Inflammatory macrophage (primary cell): ENCODE measurements at places on chromosomes 5 and 9.
A peak's percentile ranks its signal among the peaks of the same experiment; 100 is the strongest.

- DNase-seq: no peak
Measured at GRCh38 chr9:137458194-137459151, 661 bp downstream of the NSMF start.

DNA sequence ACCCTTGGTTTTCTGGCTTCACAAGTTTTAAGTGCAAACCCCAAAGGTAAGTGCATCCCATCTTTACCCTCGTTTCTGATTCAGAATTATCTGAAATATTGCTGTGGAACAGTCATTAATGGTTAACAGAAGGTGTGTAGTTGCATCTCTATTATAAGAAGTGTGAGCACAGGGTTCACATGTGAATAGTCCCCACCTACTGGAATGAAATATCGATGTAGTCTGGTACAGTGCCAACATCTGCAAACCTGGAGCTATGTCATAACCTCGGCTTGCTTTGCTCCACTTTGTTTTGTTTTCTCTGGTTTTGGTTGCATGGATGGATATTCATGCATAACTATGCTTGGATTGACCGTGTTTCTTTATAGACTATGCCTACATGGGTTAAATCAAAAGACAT is 12.6 kb downstream of the HTR4 start:
- DNase-seq: no peak

- DNase-seq: no peak
Measured at GRCh38 chr9:134945509-134946275, 28.0 kb upstream of the FCN1 start.

GRCh38 chr5:2441495-2442180 is 309.8 kb downstream of the IRX2 start:
- no peak for DNase-seq

DNA sequence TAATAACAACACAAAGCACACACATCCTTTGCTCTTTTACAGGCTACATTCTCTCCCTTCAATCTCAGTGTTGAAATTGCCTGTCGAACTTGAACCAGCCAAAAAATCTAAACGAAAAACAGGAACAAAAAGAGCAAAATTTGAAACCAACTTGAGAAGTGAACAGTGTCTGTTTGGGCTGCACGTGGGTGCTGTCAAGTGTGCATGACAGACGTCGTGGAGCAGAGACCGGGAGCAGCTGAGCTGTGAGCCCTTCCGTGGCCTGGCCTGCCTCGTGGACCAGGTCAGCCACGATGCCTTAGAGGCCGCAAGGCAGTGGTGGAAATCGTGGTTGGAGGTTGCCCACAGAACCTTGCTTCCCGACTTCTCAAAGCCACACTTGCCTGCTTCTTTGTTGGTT is 34.8 kb upstream of the DENND1A start:
- peak; percentile 52 for DNase-seq

DNA sequence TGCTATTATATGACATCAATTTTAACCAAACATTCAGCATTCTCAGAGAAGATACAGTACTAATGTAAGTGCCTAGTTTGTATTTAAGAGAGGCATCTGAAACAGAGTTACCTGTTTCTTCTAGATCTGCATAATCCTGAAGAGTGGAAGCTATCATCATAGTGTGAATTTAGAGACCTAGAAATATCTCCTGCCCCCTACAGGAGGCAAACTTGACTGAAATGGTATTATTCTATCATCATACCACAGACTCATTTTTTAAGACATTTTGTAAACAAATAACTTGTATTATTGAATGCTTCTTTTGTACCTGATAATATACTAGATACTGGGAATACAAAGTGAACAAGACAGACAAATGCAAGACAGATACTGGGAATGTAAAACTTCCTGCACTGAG is 216.8 kb upstream of the RPS23 start:
- no peak for DNase-seq

DNA sequence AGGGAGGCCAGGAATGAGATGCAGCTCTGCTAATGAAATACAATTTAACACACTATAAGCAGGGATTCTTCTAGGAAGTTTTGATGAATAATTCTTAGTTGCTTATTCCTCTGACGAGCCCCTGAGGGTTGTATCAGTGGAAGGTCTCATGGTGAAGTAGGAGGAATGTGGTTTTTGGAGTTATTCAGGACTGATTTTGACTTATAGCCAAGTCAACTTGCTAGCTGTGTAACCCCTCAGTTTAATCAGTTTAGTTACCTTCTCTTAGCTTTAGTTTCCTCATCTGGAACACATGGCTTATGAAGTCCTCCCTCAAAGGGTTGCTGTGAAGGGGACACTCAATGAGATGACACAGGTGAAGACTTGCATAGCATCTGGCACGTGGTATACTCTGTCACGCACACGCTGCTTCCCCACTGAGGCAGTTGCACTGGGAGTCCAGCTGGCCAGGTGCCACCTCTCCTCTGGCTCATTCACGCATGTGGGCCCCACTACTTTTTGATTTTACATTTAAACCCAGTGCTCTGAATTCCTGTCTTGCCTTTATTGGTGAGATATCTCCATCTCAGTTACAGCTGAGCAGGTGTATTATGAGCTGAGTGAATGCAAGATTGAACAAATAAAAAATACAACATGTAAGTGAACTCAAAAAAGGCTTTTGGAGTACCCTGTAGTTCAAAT is 415.0 kb downstream of the ARHGEF28 start:
- no peak for DNase-seq

DNA sequence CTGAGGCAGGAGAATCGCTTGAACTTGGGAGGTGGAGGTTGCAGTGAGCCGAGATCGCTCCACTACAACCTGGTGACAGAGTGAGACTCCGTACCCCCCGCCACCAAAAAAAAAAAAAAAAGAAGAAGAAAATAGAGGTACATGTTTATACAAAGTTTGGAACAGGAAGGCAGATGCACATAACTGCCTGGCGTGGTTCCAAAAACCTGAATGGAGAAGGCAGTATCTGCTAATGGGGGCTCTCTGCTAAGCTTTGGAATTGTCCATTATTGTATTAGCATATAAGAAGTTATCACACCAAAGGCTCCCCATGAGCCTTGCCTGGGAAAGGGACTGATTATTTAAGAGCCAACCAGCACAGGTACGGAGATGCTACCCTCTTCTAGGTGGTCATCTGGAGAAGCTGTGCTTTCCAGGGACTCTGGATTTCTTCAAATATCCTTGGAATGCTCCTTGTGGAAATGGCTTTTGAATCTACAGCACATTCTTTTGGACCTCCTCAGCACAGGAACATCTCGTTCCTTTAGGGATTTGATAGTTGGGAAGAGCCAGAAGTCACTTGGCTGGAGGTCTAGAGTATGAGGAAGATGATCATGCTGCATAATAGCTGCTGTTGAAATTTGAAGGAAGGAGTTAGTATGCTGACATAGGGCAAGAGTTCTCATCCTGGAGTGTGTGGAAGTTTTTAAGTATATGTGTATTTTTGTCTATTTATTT is 42.5 kb upstream of the ABCA1 start:
- no peak for DNase-seq

- DNase-seq: no peak
Measured at GRCh38 chr5:176469296-176469695, 21.1 kb downstream of the FAF2 start.

DNA sequence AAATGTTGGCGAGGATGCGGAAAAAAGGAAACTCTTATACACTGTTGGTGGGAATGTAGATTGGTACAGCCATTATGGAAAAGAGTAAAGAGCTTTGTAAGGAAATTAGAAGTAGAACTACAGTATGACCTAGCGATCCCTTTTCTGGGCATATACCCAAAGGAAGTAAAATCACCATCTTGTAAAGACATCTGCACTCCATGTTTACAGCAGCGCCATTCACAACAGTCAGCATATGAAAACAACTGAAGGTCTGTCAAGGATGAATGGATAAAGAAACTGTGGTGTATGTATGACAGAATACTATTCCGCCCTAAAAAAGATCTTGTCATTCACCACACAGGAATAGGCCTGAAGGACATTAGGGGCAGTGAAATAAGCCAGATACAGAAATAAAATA is 27.7 kb upstream of the SLC25A51 start:
- no peak for DNase-seq

GRCh38 chr5:169029037-169029436 is 271.9 kb downstream of the SLIT3 start:
- no peak for DNase-seq
